ENCODE measurements at places on chromosomes 4 and X.
A peak's percentile ranks its signal among the peaks of the same experiment; 100 is the strongest.

GRCh38 chrX:23732704-23733103, 10.4 kb downstream of the ACOT9 start:
- no peak for DNase-seq

GRCh38 chrX:102154900-102155805, 624 bp downstream of the BEX5 start:
- DNase-seq = peak; percentile 21

DNA sequence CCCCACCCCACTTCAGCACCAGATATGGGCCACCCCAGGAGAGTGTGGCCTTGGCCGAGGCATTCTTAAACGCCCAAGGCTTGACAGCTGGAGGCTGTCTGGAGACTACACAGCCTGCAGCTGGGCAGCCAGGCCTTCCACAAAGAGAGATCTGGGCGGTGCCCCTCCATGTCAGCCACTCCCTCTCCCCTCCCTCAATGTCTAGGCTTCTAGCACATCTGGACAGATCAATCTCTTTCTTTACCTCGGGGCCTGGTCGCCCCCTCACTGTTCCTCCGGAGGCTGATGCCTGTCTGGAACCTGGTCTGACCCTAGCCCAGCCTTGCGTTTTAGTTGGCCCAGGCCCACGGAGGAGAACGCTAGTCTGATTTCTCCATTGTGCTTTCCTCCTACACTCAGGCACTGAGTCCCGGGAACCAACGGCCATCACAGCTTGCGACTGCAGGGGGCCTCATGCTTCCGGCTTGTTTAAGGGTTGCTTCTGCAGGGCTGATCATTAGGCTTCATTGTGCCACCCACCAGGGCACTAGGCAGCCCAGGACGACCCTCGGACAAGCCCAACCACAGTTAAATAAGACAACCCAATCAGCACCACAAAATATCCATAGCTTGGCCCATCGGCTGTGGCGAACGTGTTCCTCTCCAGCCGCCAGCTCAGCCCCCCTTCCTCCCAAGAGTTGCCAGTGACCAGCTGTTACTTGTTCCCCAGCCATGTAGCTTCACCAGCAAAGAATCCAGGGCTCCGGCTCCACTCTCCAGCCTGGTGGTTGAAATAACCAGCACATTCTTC, 200.6 kb downstream of the BCOR start:
- DNase-seq = no peak

- DNase-seq = no peak
These were observed 755.5 kb downstream of the GLUD2 start for GRCh38 chrX:121802881-121803412.

DNA sequence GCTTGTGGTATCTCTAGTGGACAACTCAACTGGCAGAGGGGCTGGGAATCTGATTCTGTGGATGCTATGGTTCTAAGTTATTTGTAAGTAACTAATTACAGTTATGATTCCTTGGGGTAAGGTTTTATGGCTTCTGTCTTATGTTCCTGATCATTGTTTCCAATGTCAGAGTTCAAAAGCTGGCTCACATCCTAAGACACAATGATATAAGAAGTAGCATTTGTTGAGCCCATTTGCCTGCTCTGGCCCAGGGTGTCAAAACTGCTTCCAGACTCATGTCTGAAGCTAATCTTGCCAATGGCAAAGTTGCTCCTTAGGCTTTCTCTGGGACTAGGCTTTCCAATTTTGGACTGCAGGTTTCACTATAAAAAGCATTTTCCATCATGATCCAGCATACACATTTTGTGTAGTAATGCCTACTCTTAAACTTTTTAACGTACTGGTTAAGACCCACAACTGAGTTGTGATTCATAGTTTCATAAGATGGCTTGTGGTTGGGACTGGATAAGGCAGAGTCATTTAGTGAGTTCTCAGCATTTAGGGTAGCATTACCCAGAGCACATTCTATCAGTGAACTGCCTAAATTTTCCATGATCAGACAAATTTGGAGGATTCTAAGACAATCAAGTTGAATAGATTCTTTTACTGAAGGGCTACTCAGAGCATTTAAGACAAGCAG, 50.0 kb downstream of the CCNI start:
- no peak for DNase-seq

DNA sequence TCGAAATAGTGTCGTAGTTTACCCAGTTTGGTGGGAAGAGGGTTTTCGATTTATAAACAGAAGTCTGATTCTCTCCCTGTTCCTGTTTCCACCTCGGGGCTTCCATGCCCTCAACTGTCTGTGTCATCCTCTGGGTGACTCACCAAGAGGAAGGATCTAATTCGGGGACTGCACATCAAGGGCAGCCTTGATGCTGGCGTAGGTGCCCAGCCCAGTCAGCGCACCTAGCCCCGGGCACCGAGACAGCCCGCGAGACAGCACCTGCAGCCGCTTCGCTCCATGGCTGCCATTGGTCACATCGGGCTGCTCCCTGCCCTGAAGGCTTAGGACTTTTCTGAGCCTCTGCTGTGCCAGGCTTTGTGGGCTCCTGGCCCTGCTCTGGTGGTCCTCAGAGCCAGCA, 7.7 kb downstream of the ABCD1 start:
- DNase-seq = no peak

GRCh38 chrX:30791296-30792278, 97.5 kb downstream of the TAB3 start:
- no peak for DNase-seq

DNA sequence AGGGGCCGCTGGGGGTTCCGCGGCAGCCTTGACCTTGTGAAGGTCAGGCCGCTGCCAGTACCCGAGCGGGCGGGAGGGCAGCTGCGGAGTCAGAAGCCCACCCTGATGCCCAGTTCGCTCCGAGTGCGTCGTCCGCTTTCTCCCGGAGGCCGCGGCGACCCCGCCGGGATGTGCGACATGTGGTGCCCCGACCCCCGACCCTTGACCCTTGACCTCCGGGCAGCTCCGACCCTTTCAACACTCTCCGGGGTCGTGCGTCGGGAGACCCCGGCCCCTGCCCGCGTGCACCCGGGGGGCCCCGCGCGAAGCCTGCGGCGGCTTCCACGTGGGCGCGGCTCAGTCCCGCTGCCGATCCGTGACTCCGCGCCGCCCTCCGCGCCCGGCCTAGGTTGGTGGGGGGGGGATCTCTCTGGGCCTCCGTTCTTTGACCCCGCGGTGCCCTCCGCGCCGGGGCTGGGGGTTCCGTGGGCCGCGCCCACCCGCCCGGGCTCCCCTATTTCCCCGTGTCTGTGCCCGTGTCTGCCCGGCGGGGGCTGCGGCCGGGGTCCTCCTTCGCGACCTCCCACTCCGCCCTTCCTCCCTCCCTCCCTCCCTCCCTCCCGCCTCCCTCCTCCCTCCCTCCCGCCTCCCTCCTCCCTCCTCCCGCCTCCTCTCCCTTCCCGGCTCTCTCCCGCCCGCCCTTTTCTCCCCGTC, 609 bp upstream of the SLC25A6 start:
- peak; percentile 60 for DNase-seq

- DNase-seq = no peak
These were observed 16.0 kb upstream of the HPGD start for GRCh38 chr4:174538123-174538875.

DNA sequence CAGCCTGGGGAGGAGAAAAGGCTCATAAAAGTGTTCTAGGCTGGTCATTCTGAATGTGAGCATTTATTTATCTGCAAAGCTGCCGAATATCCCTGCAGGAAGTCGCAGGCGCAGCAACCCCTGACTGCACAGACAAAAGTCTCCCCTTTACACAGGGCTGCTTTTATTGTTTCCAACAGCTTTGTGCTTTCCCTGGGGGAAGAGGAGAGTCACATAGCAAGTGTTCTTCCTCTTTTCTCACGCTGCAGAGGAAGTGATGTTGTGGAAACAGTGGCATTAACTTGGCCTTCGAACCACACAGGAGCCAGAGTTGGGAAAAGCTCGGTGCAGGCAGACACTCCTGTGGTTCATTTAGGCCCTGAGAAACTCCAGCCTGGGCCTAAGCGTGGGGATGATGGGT, 81.5 kb upstream of the BCOR start:
- DNase-seq = no peak

GRCh38 chrX:154398668-154399526, 720 bp downstream of the RPL10 start:
- peak; percentile 78 for DNase-seq

DNA sequence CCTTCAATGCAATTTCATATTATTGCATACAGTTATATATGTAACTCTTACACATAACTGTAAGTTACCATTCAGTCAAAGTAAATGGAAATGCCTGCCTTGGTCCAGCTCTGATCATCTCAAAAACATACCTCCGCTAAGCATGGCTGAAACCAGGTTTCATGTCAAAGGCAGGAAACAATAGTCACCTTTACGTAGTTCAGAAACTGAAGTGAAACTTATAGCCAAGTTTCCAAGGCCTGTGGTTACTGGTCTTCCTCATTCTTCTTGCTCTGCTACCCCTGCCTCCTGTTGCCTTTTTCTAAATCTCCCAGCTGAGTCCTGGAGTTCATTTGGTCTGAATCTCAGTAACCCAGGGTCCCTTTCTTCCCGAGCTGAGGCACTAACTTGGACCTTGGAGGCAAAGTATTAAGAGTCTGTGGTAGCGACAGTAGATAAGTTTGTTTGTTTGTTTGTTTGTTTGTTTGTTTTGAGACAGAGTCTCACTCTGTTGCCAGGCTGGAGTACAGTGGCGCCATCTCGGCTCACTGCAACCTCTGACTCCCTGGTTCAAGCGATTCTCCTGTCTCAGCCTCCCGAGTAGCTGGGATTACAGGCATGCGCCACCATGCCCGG, 30.8 kb downstream of the DAPP1 start:
- DNase-seq = peak; percentile 43

DNA sequence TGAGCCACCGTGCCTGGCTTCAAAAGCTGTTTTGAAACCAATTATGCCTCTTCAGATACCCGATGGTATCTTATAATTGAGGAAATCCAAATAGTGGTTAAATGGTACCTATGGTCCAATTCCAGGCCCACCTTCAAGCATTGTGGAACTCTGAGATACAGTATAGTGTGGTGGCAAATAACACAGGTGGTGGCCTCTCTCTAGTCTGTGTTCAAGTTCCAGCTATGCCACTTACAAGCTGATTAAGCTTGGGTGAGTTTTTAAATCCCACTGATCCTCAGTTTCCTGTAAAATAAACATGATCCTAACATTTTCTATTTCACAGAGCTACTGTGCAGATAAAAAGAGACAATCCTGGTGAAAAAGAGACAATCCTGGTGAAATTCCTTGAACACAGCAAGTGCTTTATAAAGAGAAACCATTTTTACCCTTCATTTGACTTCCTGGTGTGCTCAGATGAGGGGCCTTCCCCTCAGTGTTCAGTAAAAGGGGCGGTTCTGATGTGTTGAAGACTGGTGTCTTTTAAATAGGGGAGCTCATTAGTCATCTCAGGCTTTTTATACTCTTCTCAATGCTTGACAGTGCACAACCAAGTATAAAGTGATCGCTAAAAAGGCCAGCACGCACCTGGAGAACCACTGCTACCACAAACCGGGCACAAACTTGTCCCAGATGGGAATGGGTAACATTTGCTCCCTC, 30.8 kb upstream of the CD40LG start:
- no peak for DNase-seq

GRCh38 chr4:83255584-83255983, 29.0 kb downstream of the COQ2 start:
- no peak for DNase-seq

GRCh38 chr4:62474802-62475201, 1274.7 kb downstream of the ADGRL3 start:
- no peak for DNase-seq

GRCh38 chr4:150329373-150329772, 251.1 kb downstream of the DCLK2 start:
- DNase-seq = no peak

DNA sequence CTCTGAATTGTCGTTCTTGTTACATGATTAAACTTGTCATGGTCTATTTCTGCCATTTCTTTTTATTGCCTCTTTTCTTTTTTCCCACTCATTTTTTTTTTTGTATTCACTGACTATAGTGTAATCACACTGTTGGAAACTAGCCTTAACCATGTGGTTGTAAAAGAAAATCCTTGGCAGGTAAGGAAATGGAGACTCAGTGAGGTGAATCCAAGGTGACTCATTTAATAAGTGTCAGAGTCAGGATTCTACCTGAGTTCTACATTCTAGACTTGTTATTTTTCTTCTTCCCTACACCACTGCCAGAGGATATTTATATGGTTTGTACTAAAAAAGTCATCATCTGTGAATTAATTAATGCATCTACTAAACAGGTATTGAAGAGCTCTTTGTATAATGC, 152.2 kb downstream of the CBLL2 start:
- DNase-seq = no peak

DNA sequence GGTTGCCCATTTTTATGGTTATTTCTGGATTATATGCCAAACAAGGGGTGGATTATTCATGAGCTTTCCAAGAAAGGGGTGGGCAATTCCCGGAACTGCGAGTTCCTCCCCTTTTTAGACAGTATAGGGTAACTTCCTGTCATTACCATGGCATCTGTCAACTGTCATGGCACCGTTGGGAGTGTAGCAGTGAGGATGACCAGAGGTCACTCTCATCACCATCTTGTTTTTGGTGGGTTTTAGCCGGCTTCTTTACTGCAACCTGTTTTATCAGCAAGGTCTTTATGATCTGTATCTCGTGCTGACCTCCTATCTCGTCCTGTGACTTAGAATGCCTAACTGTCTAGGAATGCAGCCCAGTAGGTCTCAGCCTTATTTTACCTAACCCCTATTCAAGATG, 57.6 kb downstream of the SH3KBP1 start:
- no peak for DNase-seq

GRCh38 chrX:22139822-22140221, 107.7 kb downstream of the PHEX start:
- no peak for DNase-seq

- no peak for DNase-seq
These were observed 1.4 kb downstream of the IL9R start for GRCh38 chrX:155998761-155999510.

DNA sequence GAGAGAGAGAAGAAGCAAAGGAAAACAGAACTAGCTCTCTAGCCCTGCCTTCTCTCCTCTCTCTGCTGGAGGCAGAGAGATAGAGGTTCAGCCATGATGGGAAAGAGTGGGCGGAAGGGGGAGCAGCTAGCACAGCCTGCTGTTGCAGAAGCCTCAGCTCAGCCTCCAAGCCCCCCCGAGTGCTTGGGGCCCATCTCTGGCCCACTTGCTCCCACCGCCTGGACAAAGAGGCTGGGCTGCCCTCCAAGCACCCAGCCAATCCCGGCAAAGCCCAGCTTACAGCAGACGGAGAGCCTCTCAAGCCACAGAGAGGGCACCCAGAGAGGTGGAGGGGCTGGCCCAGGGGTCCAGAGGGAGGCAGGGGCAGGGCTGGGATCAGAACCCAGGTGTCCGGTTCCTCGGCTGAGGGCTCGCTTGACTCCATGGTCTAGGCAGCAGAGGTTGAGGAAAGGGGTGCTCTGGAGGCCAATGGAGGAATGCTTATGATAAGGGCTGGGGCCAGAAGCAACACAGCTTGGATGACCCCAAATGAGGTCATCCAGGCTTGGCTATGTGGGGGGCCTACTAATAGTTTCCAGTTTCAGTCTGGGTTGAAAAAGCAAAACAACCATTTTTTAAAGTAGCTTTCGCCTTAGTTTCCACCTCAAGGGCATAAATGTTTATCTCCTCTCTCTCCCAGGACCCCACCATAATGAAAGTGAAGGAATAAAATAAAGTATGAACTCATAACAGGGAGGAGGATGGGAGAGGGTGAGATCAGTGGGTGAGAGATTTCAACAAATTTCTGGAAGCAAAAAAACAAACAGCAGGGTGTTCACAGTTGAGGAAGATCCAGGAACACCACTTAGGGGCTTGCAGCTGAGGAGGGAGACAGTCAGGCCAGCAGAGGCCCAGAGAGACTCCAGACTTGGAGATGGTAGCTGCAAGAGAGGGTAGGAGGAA, 24.9 kb upstream of the IQSEC2 start:
- DNase-seq = no peak

GRCh38 chrX:19627081-19627480, 111.8 kb upstream of the MAP3K15 start:
- DNase-seq = no peak

GRCh38 chrX:17655211-17656034, 81.9 kb upstream of the SCML1 start:
- peak; percentile 5 for DNase-seq
